ENCODE measurements at places on chromosomes 2 and 18.

GRCh38 chr2:8045081-8045614, 636.7 kb upstream of the ID2 start:
- DNase-seq = no peak

DNA sequence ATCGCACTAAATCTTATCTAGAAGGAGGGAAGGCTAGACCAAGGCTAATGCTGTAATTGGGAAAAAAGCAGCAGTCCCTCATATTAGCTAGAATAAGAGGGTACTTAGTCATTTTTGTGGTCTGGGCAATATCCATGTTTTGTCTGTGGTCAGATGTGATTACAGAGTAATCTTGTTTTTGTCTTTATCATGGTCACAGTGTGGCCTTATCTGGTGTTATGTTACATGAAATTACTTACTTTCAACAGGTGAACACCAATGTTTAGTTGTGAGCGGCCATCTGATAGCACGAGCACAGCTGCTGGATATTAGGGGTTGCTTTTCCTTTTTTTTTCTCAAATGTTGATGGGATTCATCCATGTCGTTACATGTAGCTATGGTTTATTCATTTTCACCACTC, 23.7 kb upstream of the PLEKHM3 start:
- no peak for DNase-seq

GRCh38 chr2:147600646-147601045, 244.2 kb upstream of the ACVR2A start:
- no peak for DNase-seq

DNA sequence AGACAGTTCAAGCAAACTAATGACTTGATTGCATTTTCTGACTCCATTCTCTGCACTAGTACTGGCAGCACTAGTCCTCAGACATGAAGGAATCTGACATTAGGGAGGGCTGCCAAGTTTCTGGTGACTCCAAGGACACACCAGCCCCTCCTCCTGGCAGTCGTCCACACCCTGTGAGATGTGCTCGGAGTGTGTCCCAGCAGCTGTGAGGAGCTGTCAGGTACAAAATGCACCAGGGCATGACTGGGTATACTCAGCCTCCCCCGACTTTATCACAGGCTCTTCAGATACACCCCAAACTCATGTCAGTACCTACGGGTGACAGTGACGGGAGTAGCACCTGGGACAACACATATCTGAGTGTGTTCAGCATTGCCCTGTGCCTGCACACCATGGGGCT, 43.1 kb downstream of the EDAR start:
- DNase-seq = no peak

GRCh38 chr2:42913280-42913878, 121.0 kb upstream of the HAAO start:
- no peak for DNase-seq

- no peak for DNase-seq
Measured at GRCh38 chr2:59706729-59707128, 846.7 kb downstream of the BCL11A start.

GRCh38 chr2:33477473-33478468, 1.3 kb downstream of the RASGRP3 start:
- DNase-seq = no peak

DNA sequence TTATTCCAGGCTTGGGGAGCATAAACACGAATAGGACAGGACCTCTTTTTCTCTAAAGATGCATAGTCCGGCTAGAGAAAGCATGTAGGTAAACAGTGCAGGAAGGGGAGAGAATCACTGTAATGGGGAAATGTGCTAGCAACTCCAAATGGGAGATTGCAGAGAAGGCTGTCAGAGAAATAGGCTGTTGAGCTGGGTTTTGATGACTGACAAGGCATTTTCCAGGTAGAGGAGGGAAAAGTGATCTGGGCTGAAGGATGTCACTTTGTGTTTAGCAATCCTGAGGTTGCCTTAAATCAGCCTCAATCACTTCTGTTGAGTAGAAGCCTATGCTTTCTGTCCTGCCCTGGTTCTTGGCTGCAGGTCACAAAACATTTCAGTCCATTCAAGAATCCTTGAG, 242.0 kb upstream of the MEIS1 start:
- DNase-seq = no peak

DNA sequence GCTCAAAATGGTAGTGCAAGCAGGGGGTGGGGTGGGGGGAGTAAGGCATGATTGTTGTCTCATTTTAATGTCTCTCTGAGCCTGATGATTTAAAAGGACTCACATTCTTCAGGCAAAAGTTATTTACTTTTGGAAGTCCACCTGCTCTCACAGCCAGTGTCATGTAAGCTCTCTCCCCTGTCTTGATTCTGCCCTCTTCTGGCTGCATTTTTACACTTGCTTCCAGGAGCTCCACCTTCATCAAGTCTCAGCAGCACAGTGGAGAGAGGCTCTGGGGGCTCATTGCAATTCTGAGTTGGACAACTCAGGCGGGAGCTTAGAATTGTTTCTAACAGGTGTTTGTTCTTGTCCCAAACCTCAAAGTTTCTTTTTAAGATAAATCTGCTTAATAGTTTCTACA, 39.2 kb downstream of the GNAL start:
- no peak for DNase-seq

- no peak for DNase-seq
Measured at GRCh38 chr2:34828481-34828880, 1229.4 kb upstream of the FAM98A start.

DNA sequence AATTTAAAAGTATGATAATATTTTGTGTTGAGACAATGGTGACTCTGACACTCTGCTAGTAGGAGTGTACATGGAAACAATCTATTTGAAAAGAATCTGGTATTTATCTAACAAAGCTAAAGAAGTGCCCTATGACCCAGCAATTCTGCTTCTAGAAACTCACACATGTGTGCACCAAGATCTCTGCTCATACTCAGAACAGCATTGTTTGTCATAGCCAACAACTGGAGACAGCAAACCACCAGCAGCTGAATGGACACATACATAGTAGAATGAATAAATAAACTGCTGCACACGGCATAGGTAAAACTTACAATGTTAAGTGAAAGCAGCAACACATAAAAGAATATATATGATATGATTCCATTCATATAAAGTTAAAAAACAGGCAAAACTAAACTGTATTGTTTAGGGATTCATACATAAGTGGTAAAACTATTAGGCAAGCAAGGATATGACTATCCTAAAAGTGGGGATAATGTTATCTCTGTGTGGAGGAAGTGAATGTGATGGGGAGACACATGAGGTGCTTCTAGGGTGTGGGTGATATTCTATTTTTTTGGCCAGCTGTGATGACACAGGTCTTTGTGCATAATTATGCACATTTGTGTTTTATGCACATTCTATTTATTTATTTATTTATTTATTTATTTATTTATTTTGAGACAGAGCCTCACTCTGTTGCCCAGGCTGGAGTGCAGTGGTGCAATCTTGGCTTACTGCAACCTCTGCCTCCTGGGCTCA, 71.1 kb downstream of the RFTN2 start:
- DNase-seq = no peak

DNA sequence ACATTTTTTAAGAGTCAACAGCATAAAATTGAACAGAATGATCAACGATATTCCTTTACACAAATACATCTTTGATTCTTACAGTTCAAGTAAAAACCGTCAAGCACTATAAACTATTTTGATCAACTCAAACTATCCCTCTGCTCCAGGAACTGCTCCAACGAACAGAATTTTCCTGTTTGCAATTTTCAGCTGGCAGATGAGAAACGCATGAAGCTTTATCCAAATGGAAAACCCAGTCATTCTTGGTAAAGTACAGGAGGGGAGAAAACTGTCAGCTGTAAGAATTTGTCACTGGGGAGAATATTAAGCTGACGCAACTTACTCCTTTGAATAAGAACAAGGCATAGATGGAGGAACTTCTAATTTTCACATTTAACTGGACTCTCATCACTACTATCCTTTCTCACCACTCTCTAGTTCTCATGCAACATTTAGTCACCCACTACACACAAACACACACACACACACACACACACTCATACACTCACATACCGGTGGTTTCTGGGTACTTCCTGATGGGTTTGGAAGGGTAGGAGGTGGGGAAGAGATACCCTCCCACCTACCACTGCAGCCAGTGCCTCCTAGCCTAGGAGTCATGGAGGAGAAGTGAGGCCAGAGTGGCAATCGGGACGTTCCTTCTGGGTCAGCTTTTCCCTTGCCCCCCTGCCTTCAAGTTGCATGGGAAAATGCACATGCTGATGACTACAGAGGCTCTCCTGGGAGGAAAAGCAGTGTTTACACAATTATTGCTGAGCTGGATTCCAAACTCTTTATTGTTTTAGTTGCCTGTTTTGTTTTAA, 54.0 kb upstream of the SPATS2L start:
- DNase-seq = peak; percentile 83

- DNase-seq = peak; percentile 77
Measured at GRCh38 chr2:85188852-85189251, 55.7 kb downstream of the TCF7L1 start.

DNA sequence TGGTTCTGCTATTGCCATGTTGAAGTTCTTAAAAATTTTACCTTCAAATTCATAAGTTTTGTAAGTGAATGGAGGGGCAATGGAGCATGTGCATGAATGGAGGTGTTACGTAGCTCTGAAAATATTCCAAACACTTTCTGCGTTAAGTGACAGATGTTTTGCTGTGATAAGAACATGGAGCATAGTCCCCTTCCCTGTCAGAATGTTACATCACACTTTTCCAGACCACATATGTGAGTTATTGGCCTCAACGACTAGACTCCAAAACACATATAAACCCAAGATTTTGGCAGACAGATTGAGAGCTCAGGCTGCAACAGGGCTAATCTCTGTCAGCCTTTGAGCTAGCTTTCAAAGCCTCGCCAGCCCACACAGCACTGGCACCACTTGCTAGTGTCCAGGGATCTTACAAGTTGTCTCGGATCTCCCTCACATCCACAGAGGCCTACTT, 27.2 kb upstream of the MFSD6 start:
- DNase-seq = peak; percentile 38

GRCh38 chr2:56474412-56475158, 290.8 kb downstream of the CCDC85A start:
- peak; percentile 61 for DNase-seq

DNA sequence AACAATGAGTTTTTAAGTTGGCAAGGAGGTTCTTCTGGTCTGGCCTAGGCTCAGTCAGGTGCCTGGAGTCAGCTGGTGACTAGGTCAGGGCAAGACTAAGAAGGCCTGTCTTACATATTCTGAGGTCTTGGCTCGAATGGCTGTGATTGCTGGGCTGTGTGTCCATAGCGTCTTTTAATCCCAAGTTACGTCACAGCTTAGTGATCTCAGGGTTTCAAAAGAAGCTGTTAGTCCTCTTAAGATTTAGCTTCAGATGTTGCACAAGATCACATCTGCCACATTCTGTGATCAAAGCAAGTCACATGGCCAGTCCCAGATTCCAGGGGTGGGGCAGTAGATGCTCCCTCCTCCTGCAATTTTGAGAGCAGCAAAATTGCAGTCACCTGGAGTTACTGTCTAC, 61.3 kb downstream of the PKP4 start:
- no peak for DNase-seq

DNA sequence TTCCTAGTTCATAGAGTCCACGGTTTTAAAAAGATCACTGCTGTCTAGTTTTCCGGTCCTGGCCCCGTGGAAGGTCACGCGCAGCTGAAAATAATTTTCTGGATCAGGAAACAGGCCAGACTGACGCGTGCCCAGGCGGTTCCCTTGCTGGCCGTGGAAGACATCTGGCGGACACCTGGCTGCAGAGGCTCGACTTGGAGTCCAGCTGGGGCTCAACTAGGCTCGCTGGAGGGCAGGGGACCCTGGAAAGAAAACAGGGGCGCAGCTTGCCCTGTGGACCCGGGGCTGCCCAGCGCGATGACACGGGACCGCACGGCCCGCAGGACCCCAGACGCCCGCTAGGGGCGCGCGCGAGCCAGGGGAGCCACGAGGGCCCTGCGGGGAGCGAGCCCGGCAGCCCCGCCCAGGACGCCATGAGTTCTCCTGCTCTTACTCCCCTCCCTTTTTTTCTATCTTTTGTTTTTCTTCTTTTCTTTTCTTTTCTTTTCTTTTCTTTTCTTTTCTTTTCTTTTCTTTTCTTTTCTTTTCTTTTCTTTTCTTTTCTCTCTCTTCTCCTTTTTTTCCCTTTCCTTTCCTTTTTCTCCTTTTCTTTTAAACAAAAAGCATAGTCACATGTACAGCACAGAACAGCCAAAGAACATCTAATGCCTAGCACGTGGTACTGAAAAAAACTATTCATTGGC, 43.2 kb upstream of the UBE2F start:
- peak; percentile 63 for DNase-seq

GRCh38 chr2:103817746-103818145, 1036.2 kb upstream of the POU3F3 start:
- DNase-seq = no peak

DNA sequence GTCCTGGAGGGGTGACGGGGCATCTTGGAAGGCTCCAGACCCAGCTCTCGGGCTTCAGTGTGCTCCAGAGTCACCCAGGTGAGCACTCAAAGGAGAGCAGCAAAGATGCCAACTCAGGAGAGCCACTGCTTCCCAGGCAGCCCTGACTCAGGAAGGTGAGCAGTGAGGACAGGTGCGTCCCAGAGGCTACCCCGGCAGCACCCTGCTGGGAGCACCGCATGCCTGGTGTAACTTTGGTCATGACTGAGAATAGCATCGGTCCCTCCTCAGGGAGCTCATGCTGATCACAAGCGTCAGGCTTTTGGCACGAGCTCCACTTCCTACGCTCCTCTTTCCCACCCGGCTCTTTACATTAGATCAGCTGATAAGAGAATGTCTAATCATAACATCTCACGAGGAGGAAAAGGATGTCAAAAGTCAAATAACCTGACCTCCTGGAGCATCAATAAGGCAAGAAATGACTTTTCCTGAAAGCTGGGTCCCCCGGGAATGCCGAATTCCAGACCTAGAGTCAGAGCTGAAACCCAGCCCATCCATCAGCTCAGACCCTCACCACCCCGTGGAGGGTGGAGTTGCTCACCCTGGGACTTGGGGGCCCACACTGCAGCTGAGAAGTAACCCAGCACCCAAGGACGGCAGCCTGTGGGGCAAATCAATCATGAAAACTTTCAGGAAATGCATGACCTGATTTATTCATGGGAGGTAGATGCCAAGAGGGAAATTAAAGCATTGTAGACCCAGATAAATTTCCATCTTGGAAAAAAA, 248.8 kb downstream of the ACKR3 start:
- peak; percentile 26 for DNase-seq

GRCh38 chr2:25822190-25823117, 55.8 kb downstream of the ASXL2 start:
- DNase-seq = peak; percentile 67

GRCh38 chr18:46001892-46002291, 34.8 kb upstream of the EPG5 start:
- no peak for DNase-seq

- DNase-seq = no peak
Measured at GRCh38 chr2:198096002-198096401, 291.6 kb downstream of the PLCL1 start.
